Esophagus squamous epithelium (tissue), 5 donors: ENCODE measurements at places on chromosomes 13 and 19. TPM values are rescaled to one million over a fixed set of nuclear protein-coding genes. Genes with fewer than 3 reads are reported as not detected.

The KL gene
- 0.97 TPM for total RNA-seq

The FFAR1 gene
- total RNA-seq = not detected

The RFPL4A gene
- not detected for total RNA-seq

The WASF3 gene
- 3.1 TPM for total RNA-seq

GRCh38 chr19:11335449-11336146, 3.9 kb downstream of the RAB3D start:
- DNase-seq = no peak

- no peak for DNase-seq
These were observed 217.5 kb downstream of the TEX29 start for GRCh38 chr13:111537843-111538499.

DNA sequence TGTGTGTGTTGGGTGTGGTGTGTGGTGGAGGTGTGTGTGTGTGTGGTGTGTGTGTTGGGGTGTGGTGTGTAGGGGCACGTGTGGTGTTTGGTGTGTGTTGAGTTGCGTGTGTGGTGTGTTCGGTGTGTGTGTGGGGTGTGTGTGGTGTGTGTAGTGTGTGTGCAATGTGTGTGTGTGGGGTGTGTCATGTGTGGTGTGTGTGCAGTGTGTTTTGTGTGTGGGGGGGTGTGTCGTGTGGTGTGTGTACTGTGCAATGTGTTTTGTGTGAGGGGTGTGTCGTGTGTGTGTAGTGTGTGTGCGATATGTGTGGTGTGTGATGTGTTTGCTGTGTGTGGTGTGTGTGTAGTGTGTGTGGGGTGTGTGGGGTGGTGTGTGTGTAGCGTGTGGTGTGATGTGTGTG, 6.0 kb upstream of the KPTN start:
- no peak for DNase-seq

DNA sequence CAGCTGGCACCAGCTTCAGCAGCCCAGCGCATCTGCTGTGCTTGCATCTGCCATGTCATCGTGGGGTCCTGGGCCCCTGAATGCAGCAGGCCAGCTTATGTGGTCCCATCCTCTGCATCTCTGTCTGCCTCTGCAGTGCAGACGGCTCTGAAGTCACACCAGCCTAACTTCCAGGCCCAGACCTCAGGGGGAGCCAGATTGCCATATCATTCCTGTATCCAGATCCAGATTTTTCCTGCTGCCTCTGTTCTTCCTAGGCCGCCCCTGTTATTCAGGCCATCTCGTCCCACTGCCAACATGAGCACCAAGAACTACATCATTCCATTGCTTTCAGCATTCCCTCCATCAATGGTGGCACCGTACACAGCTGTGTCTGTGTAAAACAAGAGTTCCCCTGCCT, 571.6 kb downstream of the UQCRFS1 start:
- no peak for DNase-seq

DNA sequence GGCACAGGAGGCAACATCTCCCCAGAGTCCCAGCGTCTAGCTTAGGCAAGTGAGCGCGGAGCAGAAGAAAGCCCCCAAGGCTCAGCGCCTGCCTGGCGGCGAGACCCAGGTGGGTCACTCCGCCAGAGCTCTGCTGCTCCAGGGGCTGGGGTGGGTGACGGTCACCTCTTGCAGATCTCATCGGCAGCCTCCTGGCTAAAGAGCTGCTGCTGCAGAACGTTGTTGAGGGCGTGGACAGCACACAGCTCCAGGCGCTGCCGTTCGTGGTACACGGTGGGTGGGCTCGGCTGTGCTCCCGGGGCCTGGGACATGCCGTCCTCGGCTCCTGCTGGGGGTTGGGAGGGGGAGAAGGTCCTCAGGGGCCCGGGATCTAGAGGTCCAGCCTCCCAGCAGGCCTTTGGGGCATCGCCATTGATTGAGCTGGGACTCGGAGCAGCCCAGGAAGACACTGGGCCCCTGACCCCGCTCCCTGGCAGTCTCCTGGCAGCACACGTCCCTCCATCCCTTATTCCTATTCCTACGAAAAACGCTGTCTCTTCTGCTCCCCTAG, 795 bp downstream of the JOSD2 start:
- no peak for DNase-seq

DNA sequence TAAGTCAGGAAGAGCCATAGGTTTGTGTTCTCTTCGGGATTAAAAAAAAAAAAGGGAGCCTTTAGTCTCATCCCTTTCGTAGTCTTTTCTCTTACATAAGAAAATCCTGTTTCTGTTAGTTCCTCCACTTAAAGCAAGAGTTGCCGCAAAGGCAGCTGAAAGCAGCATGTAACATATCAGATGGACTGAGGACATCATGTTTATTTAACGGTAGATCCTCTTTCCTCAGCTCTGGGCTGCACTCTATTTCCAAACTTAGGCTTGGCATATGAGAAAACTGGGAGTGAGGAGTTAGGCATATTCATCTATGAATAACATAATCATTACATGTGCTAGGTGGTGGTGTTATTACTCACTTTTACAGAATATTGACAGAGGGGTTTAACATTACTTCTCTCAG, 391.2 kb downstream of the KLF12 start:
- DNase-seq = no peak

DNA sequence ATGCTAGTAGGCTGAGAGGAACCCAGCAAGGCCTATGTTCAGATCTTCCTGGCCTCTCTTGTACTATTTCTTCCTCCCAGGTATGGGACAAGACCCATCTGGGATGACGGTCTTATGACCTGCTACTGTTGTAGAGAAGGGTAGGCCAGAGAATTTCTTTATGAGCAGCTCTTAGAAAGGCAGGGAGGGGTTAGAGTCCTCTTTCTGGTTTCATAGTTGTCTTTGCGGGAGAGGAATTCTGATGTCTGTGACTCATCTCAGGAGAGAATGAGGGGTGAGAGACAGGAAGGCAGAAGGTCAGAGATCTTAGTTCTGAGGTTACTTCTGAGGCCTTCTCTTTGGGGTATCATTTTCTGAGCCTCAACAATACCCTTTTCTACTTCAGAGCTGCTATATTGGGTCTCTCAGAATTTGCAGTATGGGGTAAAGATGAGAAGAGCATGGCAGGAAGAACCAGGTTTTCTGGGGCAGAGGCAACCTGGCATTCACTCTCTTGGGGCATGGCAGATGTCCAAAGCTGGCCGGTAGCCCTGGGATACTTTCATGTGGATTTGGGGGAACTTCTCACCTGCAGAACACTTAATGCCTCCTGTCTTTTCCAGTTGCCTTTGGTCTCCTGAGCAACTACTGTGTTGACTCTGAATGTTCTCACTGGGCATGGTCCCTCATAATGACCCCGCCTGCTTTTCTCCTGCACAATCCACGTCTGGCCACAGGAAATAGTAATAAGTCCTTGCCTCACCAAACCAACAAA, 154.4 kb downstream of the GGACT start:
- DNase-seq = no peak

DNA sequence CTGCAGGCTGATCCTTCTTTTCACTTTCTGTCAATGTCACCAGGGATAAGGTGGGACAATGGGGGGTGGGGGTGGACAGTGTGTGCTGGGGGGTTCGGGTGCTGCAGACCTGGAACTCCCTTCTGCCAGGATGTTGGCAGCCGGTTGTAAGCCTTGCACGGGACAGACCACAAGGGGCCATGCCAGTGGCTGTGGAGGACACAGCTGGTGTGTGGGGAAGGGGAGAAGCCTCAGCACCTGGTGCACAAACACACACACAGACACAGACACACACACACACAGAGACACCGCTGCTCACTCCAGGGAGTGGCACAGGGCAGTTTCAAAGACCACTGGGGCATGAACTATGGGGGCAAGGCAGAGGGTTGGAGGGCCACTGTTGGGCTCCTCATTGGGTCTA, 3.6 kb downstream of the F2RL3 start:
- DNase-seq = no peak

DNA sequence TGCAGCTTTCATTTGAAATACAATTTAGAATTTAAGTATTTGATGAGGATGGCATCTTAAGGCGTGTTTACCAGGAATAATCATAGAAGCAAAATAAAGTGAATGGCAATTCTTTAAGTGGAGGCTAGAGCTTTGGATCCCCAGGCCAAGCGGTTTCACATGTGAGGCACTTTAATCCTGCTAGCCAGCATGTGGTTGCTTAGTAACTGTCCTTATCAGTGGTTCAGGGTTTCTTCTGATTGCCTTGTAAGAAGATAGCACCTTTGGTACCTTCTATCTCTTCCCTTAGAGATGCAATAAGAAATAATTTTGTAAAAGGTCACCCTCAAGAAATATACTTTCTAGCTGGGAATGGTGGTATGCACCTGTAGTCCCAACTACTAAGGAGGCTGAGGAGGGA, 38.9 kb upstream of the SERP2 start:
- DNase-seq = no peak

DNA sequence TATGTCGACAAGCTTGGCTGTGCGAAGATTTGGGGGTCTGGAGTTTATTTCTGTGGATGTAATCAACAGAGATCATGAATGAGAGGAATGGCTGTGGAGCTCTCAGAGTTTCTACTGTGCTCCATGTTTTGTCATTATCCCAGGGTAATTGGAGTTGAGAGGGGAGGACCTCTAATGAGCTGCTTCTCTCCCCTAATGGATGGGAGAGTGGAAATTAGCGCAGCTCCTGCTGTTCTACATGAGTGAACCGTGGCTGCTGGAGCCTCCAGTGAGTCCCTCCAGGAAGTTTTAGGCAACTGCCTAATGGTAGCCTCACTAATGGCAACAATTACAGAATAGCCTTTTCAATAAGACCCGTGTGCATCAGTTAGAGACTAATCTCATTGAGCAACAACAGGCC, 31.3 kb upstream of the FGF9 start:
- DNase-seq = no peak
